IMR-90 (cell line): ENCODE measurements at places on chromosomes 6 and 20. TPM values are rescaled to one million over a fixed set of nuclear protein-coding genes. Genes with fewer than 3 reads are reported as not detected.
A peak's percentile ranks its signal among the peaks of the same experiment; 100 is the strongest.

The HLA-DRB1 gene
- total RNA-seq: not detected in 2 replicates

The PIM1 gene
- 6.1 and 7.2 TPM in 2 replicates for total RNA-seq

The CTCFL gene
- total RNA-seq: not detected in 2 replicates

The GPR6 gene
- total RNA-seq: not detected in 2 replicates

The WRNIP1 gene
- total RNA-seq: 37.2 and 47.1 TPM in 2 replicates

The HLA-DMB gene
- total RNA-seq: 0.18 and 0.28 TPM in 2 replicates

The LRFN2 gene
- total RNA-seq: not detected in 2 replicates

The SCUBE3 gene
- 19.9 and 21.1 TPM in 2 replicates for total RNA-seq

GRCh38 chr6:72080260-72080941 is 194.1 kb downstream of the RIMS1 start:
- DNase-seq: no peak

GRCh38 chr6:114362957-114363356 is 20.1 kb upstream of the HS3ST5 start:
- no peak for DNase-seq

GRCh38 chr20:36082315-36082915 is 72.1 kb upstream of the EPB41L1 start:
- DNase-seq: no peak

- peak; percentile 63 for DNase-seq
Observed at GRCh38 chr6:74128536-74128935, 432.5 kb downstream of the CD109 start.

GRCh38 chr20:45066372-45066771 is 34.6 kb downstream of the KCNS1 start:
- peak; percentile 55 for DNase-seq

DNA sequence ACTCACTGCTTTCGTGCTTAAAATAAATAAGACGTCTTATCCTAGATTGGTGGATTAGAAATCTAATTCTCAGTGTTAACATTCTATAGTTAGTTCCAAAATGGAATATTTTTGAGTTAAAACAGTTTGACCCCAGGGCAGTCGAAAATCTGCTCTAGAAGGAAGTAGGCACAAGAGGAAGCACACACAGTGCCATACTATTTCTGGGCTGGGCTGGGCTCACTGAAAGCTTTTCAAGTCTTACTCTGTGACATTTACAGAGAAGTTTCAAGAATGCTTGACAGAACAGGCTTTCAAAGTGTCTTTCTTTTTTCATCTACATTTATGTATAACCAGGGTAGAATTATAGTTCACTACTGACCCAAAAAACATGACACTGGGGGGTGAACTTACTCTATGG is 209.8 kb downstream of the SOD2 start:
- DNase-seq: no peak

- peak; percentile 91 for DNase-seq
Observed at GRCh38 chr20:50438986-50439407, 71.2 kb upstream of the PTPN1 start.

DNA sequence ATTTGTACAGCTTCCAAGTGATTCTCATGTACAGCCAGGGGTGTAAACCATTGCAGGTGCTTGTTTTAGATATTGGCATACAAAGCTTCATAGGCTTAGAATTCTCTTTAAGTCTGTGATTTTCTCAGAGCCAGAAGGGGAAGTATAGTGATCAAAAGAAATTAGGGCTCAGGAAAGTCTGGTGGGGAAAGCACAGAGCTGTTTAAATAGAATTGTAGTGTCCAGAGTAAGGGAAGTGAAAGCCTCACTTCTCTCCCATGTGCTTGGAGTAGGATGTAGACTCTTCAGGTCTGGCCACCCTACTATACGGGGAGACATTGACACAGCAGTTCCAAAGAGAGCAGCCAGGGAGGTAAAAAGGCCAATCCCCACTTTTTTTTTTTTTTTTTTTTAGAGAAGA is 10.4 kb downstream of the GCNT2 start:
- DNase-seq: no peak

DNA sequence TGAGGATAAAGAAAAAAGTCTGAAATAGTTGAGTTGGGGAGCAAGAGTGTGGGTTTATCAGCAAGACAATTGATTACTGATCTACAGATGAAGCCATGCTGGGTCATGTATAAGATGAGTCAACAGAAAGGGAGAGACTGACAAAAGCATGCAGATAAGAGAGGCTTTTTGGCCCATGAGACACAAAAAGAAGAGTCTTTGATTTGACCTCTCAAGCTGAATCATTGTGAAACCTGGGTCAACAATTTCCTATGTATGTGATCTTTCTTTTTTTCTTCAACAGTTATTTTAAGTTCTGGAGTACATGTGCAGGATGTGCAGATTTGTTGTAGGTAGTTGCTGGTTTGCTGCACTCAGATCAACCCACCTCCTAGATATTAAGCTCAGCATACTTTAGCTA is 15.9 kb downstream of the RIMS1 start:
- DNase-seq: no peak

DNA sequence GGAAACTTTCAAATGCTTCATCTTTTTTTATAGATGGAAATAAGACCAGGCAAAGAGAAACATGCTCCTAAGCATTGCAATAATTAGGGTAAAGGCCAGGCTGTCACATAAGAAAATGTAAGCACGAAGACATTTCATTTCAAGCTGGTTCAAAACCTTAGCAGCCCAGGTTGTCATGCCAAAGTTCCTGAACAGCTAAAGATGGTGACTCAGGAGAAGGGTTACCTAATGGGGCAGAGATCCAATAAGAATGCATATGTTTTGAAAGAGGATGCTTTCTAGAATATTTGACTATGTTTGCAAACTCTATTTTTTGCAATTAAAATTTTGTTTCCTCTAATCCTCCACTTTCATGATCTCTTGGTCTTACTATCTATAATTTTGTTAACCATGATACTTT is 65.6 kb upstream of the PHACTR2 start:
- DNase-seq: peak; percentile 36

- DNase-seq: no peak
Observed at GRCh38 chr6:111724039-111724438, 118.4 kb upstream of the TRAF3IP2 start.

GRCh38 chr6:137424251-137424650 is 69.9 kb downstream of the OLIG3 start:
- no peak for DNase-seq

GRCh38 chr6:38281126-38281525 is 358.6 kb downstream of the BTBD9 start:
- no peak for DNase-seq
